ENCODE measurements at places on chromosomes 2 and 18.

GRCh38 chr2:55628931-55629330 lies 11.5 kb upstream of the PPP4R3B start:
- DNase-seq, result no peak

GRCh38 chr2:6444514-6444913 lies 421.2 kb downstream of the CMPK2 start:
- no peak for DNase-seq

- DNase-seq, result no peak
Observed at GRCh38 chr2:24285484-24286152, 74.7 kb downstream of the ITSN2 start.

- DNase-seq, result no peak
Observed at GRCh38 chr2:136713739-136714138, 51.6 kb upstream of the THSD7B start.

DNA sequence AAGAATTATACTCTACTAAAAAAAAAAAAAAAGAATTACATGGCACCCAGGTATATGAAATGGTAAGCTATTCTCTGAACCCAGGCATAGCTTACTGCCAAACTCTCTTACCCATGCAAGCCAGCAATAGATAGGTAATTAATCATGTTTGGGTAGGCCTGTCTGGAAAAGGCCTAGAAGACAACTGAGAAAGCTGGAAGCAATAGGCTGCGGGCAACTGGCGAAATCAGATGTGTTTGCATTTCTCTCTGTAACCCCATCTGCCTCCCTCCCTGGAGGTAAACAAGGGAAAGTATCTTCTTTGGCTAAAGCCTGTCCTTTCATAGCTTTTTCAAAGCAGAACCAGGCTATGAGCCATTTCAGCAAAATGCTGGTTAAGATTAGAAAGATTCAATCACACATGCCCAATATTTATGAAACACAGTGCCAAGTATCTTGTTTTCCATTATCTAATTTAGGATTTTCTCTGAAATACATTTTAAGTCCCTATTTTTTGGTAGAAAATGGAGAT lies 934.8 kb upstream of the DDX18 start:
- DNase-seq, result no peak

DNA sequence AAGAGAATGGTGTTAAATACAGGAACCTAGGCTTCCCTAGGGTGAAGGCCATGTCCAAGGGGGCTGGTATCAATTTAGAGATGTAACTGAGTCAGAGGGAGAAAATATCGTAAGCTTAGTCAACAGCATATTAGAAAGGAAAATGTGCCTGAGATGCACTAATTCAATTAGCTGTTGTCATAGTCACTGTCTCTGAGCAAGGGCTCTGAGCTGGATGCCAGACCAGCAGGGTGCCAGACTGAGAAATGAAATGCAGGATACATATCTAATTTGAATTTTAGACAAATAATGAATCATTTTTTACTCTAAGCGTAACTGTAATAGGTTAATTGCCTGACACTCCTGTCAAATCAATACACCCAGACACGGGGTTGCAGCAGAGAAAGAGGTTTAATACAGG lies 11.4 kb upstream of the SLC35F6 start:
- no peak for DNase-seq

DNA sequence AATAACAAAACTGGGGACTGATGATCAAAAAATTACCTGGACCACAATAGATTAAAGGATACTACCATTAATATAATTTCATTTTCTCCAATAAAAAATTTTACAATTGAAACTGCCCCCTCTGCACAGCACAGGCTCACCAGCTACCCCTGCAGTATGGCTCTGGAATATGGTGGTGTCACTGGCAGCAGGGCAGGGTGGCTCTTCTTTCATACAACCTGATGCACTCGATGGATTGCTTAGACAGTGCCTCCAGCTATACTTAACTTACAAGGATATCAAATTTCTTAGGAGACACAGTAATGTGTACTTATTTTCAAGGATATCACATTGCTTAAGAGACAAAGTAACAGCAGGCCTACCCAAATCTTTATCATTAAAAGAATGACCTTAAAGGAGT lies 124.0 kb downstream of the PRELID3A start:
- no peak for DNase-seq

- no peak for DNase-seq
Observed at GRCh38 chr2:232974396-232974795, 38.7 kb downstream of the NGEF start.

DNA sequence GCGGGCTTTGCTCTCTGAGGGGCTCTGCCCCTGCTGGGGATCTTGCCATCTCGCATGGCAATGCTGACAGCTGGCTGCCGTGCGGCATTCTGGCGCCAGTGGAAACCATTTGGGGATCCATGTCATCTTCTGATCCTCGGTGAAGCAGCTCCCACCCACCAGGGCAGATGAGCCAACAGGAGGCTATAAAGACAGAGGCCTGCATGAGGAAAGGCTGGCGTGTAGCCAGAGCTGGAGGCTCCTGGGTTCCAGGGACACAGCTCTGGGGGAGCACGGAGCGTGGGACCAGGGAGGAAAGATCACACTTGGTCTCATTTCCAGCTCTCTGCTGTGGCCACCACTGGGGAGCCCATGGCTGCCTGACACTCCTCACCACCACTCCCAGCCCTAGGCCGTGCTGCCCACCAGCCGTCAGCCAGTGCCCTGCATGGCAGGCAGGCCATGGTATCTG lies 145.8 kb downstream of the ZFP36L2 start:
- no peak for DNase-seq

GRCh38 chr18:61910101-61910500 lies 17.3 kb upstream of the RNF152 start:
- DNase-seq, result no peak

DNA sequence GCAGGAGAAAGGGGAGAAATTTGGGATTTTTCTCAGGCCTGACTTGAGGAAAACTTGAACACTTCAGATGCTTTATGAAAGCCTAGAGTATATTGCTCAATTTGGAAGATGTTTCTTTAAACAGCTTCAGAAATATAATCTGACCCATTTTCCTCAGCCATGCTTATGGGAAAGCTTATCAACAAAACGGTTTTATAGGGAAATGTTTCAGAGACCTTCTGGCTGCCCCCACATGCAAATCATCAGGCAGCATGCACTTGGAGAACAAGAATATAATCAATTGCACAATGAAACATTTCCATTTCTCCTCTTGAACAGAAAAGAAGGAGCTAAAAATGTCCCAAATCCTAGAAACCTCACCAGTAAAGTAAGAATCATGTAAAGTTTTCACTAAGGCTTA lies 411.2 kb upstream of the ETAA1 start:
- DNase-seq, result no peak

- no peak for DNase-seq
Observed at GRCh38 chr2:133232556-133232955, 335.7 kb downstream of the NCKAP5 start.

- no peak for DNase-seq
Observed at GRCh38 chr2:68125821-68126220, 31.9 kb upstream of the PNO1 start.

GRCh38 chr2:160741271-160741670 lies 247.7 kb upstream of the RBMS1 start:
- no peak for DNase-seq

- no peak for DNase-seq
Observed at GRCh38 chr2:17136877-17137276, 381.4 kb downstream of the RAD51AP2 start.

GRCh38 chr2:10039658-10040410 lies 3.5 kb upstream of the KLF11 start:
- DNase-seq, result no peak

DNA sequence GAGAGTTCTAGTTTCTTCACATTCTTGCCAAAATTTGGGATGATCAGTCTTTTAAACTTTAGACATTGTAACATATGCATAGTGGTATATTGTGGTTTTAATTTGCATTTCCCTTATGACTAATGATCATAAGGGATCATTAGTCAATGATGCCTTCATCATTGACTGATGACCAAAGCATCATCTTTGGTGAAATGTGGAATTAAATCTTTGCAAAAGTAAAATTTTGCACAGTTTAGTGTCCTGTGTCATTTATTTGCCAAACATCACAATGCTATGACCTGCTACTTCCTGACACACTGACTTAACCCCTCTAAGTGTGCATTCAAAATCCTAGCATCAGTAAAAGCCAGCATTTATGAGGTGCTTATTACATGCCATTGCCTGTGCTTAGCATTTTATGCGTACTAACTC lies 58.9 kb upstream of the SLC1A4 start:
- DNase-seq, result no peak

DNA sequence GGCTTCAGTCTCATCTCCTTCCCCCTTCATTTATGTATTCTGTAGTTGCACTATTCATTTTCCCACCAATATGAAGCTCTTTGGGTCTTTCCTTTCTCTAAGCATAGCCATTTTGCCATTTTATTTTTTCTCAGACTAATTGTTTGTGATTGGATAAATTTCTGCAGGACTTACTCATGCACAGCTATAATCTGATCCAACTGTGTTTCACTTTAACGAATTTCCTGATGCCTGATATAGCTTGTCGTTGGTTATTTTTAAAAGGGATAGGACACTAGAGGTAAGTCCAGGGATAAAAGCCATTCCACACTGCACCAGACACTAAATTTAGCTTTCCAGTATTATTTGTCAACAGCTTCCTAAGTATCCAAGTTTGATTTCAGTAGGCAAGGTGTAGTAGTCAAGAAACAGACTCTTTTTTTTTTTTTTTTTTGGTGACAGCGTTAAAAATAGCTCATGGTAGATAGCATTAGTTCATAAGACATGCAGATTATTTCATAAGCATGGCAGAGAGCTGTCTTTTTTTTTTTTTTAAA lies 17.4 kb downstream of the ASB18 start:
- no peak for DNase-seq

DNA sequence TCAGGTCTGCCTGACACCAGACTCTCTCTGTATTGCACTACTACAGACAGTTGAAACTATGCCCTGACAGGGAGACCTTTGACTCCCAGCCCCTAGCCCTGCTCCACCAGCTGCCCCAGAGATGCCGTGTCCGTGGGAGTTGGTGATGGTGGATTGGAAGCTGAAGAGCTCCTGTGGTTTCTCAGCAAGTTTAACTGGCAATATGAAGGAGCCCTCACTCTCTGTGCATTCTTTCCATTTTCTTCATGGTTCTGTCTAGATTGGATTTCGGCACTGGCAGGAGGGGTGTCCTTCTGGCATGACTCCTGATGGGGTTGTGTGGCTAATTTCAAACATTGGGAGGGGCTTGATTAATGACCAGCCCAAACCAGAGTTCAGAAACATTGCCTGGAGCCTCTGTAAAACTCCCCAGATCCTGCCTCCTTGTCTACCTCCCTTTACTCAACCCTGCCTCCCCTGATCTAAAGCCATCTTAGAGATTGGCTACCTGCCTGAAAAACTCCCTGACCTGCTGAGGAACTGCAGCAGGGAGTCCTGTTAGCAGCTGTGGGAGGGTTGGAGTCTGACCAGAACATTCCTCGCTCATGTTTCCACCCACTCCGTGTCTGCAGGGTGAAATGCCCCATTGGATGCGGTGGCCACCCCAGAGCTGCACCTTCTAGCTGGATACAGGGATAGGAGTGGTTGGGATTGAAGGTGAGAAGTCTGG lies 206.9 kb upstream of the SPRED2 start:
- no peak for DNase-seq

- no peak for DNase-seq
Observed at GRCh38 chr2:219400562-219400961, 12.8 kb upstream of the DNPEP start.

GRCh38 chr2:201122276-201122675 lies 6.3 kb downstream of the CFLAR start:
- no peak for DNase-seq

GRCh38 chr2:163692611-163693482 lies 43.0 kb downstream of the FIGN start:
- no peak for DNase-seq

DNA sequence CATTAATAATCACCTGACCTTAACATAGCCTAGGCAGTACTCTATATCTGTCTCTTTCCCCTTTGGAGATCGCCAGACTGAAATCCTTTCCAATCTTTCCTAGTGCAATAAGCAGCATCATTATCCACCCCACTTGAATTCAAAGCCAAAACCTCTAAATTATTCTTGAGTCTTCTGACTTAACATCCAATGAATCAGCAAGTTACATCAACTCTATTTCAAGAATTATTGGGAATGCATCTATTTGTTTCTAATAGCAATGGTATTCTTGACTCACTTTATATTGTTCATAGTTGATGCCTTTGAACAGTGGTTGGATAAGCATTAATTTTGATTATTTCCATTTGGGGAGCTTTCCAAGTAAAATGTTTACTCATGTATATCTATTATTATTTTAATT lies 144.8 kb downstream of the ZNF804A start:
- no peak for DNase-seq

DNA sequence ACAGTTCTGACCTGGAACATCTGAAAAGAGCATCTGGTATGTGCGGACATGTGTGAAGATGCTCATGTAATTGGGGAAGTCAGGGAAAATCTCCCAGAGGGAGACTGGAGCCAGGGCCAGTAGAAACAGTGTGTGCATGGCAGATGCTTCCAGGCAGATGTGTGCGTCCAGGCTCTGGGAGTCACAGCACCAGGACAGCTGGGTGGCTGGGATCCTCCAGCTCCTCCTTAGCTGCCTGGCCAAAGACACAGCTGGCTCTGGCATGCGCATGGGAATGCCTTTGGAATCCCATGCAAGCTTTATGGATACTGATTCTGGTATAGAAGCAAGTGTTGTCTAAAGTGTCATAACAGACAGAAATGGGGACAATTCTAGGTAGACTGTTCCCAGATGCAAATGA lies 369.7 kb downstream of the INSIG2 start:
- no peak for DNase-seq

DNA sequence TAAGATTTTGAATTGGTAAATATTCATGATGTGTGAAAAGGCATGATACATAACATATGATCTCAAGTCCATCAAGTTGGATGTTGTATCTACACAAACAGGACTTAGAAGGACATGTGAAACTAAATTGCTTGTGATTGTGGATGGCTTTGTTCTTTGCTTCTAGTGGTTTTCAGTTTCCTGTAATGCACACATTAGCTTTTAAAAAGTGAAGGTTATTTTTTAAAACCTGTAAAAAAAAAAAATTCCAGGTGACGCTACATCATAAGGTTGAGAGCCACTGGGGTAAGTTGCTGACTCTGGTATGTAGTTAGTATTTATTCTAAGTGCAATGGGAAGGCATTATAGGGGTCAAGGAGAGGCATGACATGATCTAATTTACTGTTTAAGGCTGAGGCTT lies 48.4 kb upstream of the TMEM247 start:
- DNase-seq, result no peak

DNA sequence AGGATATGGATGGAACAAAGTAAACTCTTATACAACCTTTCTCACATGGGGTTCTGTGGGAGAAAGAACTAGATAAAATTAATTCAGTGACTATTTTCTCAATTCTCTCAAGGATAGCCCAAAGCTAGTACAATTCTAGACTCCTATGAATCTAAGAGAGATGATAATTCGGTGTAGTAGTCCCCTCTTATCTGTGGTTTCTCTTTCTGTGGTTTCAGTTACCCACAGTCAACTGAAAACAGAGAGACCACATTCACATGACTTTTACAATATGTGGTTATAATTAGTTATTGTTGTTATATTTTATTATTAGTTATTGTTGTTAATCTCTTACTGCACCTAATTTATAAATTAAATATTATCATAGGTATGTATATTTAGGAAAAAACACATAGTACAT lies 53.5 kb upstream of the C2orf15 start:
- no peak for DNase-seq

GRCh38 chr2:23489471-23490322 lies 104.7 kb downstream of the KLHL29 start:
- DNase-seq, result no peak

Data from stimulated activated CD8-positive, alpha-beta memory T cell treated with anti-CD3 and anti-CD28 coated beads, Interleukin-15, amount 100 ng/mL, for 24 hours (primary cell).